Airway epithelial cell (primary cell): ENCODE measurements at places on chromosomes 4 and X. TPM values are rescaled to one million over a fixed set of nuclear protein-coding genes. Genes with fewer than 3 reads are reported as not detected.

The GPRIN3 gene
- not detected in 2 replicates for total RNA-seq

The CPLX1 gene
- 0.28 TPM in 1 of 2 replicates, not detected in the other for total RNA-seq

The TSPAN6 gene
- total RNA-seq, result 20.6 and 25.4 TPM in 2 replicates

The UGT2B10 gene
- total RNA-seq, result not detected in 2 replicates

The ALPK1 gene
- total RNA-seq, result 4.5 and 5.5 TPM in 2 replicates

The SUPT20HL2 gene
- total RNA-seq, result not detected in 2 replicates

The VCX3A gene
- not detected in 2 replicates for total RNA-seq

The HOPX gene
- 78.5 and 115 TPM in 2 replicates for total RNA-seq

The ZFP42 gene
- total RNA-seq, result 0.33 and 0.71 TPM in 2 replicates

The HMGB2 gene
- total RNA-seq, result 83.5 and 95.8 TPM in 2 replicates

The GLRA3 gene
- total RNA-seq, result not detected in 2 replicates

The FNIP2 gene
- total RNA-seq, result 5.6 and 10.0 TPM in 2 replicates

The STATH gene
- not detected in 2 replicates for total RNA-seq

The GDI1 gene
- 59.5 and 89.4 TPM in 2 replicates for total RNA-seq

The PNMA6F gene
- total RNA-seq, result not detected in 2 replicates

The ARR3 gene
- not detected in 2 replicates for total RNA-seq

The TLR1 gene
- total RNA-seq, result 0.14 and 0.49 TPM in 2 replicates

The TMEM165 gene
- 93.6 and 117 TPM in 2 replicates for total RNA-seq

The SPATA4 gene
- total RNA-seq, result not detected in 2 replicates

The ASMT gene
- not detected in 2 replicates for total RNA-seq

The ABCE1 gene
- 119 and 128 TPM in 2 replicates for total RNA-seq

The IL3RA gene
- total RNA-seq, result not detected in 2 replicates

The CXCL3 gene
- 2.2 and 5.0 TPM in 2 replicates for total RNA-seq

The OTC gene
- not detected in 2 replicates for total RNA-seq

The GAGE13 gene
- total RNA-seq, result not detected in 2 replicates

The AR gene
- 0.09 and 0.42 TPM in 2 replicates for total RNA-seq

The TASL gene
- total RNA-seq, result not detected in 2 replicates

The DUSP9 gene
- total RNA-seq, result 5.4 and 5.9 TPM in 2 replicates

The ETNPPL gene
- total RNA-seq, result not detected in 2 replicates
